ENCODE measurements at places on chromosomes 5 and 9. TPM values are rescaled to one million over a fixed set of nuclear protein-coding genes. Genes with fewer than 3 reads are reported as not detected.

GRCh38 chr5:103234239-103234975 is 24.2 kb upstream of the MACIR start:
- DNase-seq: no peak

GRCh38 chr5:27494887-27495286 is 456.5 kb upstream of the CDH9 start:
- no peak for DNase-seq

DNA sequence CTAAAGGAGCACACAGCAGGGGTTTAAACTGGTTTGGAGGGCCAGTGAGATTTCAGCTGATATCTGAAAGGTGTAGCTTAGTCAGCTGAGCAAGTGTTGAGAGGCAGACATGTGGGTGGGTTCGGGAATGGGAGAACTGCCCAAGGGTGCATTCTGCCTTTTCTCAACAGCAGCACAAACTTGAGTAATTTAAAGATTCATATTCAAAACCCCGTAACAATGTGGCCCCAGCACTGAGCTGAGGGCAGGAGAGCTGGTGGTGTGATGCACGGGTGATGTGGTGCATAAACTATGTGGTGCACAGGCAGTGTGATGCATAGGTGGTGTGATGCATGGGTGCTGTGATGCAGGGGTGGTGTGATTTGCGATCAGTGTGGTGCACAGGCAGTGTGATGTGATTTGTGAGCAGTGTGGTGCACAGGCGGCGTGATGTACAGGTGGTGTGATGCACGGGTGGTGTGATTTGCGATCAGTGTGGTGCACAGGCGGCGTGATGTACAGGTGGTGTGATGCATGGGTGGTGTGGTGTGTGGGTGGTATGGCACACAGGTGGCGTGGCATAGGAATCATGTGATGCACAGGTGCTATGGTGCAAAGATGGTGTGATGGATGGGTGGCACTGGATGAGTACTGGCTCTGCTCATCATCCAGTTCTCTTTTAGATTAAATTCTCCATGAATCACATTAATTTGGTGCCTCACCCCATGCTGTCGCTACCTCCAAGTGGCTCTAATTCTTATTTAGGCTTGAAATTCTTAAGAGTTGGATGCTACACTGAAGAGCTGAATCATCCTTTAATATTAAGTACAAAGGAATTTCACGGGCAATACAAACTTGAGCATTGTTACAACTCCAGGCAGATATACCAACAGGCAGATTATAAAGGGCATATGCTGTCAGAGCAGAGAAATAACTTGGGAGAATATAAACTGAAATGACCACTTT is 53.6 kb downstream of the DAP start:
- no peak for DNase-seq

DNA sequence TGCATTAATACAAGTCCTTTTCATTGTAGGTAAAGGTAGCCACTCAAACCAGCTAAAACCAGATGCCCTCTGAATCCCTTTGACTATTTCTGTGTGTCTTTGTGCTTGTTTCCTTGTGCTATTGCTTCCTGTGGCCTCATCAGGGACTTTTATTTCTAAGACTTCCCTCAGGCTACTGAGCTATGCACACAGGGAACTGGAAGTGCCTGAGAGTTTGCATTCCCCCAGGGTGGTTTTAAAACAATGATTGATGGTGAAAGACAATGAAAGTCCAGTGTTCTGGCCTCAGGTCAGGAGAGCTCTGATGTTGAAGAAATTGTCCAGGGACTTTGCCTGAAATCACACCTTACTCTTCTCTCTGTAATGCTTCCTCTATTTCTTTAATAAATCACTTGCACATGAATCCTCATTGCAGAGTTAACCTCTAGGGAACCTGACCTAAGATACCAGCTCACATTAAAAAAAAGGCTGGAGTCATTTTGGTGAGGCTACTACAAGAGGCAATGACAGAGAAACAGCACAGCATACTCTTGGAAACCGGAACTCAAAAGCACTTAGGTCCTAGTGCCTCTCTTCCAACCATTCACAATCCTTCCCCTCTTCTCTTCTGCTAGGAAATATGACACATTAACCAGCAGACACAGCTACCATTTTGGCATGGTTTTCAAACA is 158.1 kb upstream of the NREP start:
- DNase-seq: no peak

GRCh38 chr5:39178861-39179260 is 40.5 kb downstream of the FYB1 start:
- no peak for DNase-seq

DNA sequence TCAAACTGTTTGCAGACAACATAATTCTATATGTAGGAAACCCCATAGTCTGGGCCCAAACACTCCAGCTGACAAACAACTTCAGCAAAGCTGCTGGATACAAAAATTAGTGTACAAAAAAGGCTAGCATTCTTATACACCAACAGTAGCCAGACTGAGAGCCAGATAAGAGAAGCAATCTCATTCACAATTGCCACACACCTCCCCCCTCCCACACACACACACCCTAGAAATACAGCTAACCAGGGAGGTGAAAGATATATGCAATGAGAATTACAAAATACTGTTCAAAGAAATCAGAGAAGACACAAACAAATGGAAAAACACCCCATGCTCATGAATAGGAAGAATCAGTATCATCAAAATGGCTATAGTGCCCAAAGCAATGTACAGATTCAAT is 9.0 kb downstream of the MTREX start:
- no peak for DNase-seq

DNA sequence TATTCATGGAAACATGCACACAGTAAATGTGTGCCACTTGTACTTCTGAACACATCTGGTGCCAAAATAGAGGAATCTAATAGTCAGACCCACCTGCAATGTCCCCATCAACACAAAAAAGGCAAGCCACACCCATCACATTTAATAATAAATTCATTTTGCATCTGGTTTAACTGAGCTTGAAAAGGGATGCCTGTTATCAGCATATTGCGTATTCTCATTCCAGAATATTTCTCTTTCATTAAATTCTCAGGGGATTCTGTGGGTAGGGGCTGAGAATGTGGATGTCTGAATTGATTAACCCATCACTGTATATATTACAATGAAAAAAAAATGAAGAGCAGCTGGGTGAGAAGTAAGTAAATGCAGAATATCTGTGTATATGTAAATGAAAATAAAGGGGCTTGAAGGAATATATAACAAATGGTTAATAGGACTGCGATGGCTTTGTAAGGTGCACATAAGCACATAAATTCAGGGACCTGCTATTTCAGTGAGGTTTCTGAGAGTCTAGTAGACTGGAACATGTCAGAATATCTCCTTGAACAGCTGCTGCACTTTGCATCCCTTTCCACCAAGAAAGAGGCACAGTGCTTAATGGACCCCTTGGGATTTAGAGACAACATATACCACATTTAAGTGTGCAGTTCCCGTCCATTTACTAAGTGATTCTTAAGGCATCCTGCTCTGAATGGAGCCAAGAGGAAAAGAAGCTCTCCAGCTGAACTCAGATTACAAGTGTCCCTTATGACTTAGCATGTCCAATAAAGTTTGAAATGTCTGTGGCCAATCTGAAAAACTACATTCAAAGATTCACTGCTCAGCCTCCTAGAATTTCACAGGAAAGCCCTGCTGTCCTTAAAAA is 104.1 kb upstream of the NIPBL start:
- DNase-seq: no peak

GRCh38 chr5:573976-574375 is 38.2 kb upstream of the CEP72 start:
- DNase-seq: no peak

- DNase-seq: no peak
These were observed 581.7 kb upstream of the RIOK2 start for GRCh38 chr5:97764700-97765099.

DNA sequence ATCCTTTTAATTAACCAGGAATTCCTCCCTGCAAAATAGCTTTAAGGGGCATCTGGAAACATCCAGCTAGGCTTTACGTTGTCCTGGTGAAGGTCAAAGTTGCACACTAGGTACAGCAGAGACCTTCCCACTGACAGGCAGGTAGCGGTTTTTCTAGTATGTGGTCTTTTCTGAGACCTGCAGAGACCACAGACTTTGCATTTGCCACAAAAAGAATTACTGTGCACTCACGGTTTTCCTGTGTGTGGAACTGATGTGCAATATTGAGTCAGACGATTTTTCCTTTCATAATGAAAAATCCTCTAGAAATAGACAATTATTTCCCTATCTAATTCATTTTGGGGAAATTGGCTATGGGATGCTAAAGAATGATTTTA is 417.0 kb upstream of the ADAMTSL1 start:
- DNase-seq: no peak

The PCDHA4 gene
- 27.8 TPM for total RNA-seq

The LMX1B gene
- total RNA-seq: 9.1 TPM

The C5orf58 gene
- not detected for total RNA-seq

The IL13 gene
- total RNA-seq: not detected

The SPATA31A3 gene
- not detected for total RNA-seq

The EDIL3 gene
- total RNA-seq: 5.6 TPM

The PCYOX1L gene
- total RNA-seq: 18.6 TPM

Measured in progenitor cell of endocrine pancreas (in vitro differentiated cells).